ENCODE measurements at places on chromosomes 7 and 10.
A peak's percentile ranks its signal among the peaks of the same experiment; 100 is the strongest.

GRCh38 chr7:98116656-98117461 is 10.2 kb downstream of the LMTK2 start:
- no peak for DNase-seq

- DNase-seq: no peak
These were observed 79.5 kb upstream of the PCBD1 start for GRCh38 chr10:70967591-70968587.

DNA sequence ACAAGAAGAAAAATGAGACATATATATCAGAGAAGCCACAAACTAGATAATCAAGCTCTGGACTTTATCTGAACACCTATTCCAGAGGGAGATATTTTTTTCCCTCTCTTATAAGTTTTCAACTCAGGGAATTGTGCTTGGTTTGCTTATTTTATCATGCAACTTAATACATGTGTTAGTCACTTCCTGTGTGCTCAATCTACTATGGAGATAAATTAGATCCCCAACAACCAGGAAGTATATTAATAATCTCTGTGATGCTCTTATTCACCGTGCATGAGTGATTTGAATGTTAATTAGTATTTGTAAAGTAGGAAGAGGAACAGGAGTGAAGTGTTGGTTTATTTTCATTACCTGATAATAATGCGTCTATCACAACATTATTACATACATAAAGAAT is 38.8 kb upstream of the ZNF365 start:
- no peak for DNase-seq

DNA sequence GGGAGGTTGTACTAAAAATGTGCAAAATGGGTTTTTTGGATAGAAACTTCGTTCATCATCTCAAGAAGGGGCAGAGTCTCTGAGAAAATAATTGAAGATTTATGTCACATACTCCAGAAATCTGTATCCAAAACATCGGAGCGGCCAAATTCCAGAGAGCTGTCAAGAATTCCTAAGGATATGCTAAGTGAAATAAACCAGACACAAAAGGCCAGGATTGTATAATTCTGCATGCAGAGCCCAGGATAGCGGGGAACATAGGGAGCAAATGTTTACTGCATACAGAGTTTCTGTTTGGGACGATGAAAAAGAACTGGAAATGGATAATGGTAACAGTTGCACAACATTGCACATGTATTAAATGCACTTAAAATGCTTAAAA is 224.2 kb upstream of the AUTS2 start:
- peak; percentile 29 for DNase-seq

GRCh38 chr10:12397147-12397896 is 48.0 kb downstream of the CAMK1D start:
- no peak for DNase-seq

GRCh38 chr7:84697506-84697905 is 489.4 kb downstream of the SEMA3D start:
- DNase-seq: peak; percentile 31

DNA sequence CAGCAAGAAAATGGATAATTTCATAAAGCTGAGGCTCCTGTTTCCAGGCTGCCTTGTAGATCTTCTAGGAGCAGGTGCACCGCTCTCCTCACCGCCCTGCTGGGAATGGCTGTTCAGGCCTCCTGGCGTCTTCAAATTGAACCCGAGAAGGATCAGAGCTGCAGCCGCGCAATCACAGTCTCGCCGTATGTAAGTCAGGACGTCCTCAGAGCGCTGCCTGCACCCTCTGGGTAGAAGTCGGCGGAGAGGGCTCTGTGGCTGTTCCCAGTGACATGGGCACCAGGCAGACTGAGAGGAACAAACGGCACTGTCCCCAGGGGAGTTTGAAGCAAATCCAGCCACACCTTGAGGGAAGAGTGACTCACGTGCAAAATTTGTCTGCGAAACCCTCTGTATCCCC is 476.9 kb downstream of the TCERG1L start:
- DNase-seq: no peak

DNA sequence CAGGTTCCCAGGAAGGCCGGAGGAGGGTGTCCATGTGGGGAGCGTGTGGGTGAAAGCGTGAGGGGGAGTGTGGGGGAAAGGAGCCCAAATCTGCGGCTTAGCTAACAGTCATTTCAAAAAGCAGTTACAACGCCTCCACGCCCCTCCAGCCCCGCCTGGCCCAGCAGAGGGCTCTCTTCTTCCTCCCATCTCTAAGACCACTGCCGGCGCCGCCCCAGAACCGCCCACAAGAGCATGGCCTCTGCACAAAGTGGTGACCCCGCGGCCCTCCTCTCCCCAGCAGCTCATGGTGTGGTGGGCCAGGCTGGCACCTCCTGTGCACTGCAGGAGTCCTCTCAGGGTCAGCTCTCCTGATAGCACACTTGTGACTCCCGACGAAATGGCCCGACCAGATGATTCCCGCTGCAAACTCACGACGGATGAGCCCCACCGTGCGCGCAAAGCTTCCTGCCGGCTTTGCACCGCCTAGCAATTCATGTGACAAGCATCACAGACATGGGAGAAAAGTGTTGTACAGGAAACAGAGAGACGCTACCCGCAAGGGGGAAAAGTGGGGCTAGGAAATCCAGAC is 12.4 kb upstream of the HUS1 start:
- DNase-seq: peak; percentile 75

DNA sequence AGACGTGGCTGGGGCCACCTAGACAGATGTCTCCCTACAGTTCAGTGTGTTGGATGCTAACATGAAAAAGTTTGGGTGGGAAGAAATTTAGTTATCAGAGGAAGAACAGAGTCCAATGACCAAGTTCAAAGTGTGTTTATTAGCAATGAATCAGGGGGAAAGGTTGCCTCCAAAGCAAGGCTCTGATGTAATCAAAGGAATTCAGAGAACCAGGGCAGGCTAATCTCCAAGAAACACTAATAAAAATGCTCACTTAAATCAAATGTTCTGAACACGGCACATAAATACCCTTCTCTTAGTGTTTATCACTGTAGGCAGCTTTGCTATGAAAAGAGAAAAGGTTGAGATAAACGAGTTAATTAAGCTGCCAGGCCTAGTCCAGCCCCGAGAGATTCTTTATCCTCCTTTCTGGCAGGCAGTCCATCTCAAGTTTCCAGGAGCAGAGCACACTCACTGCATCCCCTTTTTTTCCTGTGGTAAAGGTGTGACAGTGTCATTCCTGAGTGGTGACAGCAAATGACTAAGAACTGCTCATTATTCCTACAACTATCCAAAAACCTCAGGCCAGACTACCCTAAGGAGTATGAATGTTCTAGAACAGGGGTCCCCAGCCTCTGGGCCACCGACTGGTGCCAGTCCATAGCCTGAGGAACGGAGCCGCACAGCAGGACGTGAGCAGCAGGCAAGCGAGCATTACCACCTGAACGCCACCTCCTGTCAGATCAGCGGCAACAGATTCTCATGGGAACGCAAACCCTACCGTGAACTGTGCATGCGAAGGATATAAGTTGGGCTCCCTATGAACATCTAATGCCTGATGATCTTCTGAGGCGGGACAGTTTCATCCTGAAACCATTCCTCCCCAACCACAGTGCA is 66.9 kb upstream of the FHIP2A start:
- DNase-seq: no peak
